ENCODE measurements at places on chromosomes 12 and 14.
A peak's percentile ranks its signal among the peaks of the same experiment; 100 is the strongest.

GRCh38 chr14:104805326-104805678, 4.4 kb downstream of the ZBTB42 start:
- DNase-seq = no peak

- DNase-seq = peak; percentile 62
Measured at GRCh38 chr14:52068615-52069306, at the start of gene NID2. Gene NID2, minus strand, starts transcription at chr14:52069059. Its CDS starts 65 bp downstream, at chr14:52068994.

- no peak for DNase-seq
Measured at GRCh38 chr12:131221061-131221956, 267.6 kb downstream of the ADGRD1 start.

DNA sequence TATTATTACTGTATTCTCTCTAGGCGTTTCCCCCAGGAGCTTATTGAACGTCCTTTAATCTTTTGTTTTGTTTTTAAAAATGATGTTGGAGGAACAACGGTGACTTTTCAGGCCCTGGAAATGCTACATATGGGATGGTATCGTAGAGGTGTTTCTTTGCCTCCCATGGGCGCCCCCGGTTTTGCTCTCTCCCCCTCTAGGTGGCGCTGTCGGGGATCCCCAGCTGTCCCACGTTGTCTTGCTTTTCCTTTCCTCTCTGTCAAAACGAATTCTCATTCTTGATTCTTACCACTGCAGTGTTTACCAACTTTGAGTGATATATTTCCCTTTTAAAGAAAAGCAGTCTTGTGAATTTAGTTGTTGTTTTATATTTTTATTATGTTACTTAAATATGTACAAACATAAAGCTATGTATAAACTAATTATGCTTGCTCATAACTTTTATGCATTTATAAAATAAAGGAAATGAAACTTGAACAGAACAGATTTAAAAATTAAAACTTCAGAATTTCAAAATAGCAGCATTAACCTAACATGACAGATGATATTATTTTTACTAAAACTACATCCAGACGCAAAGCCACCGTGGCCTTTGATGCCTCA, 171.9 kb downstream of the RGS6 start:
- peak; percentile 74 for DNase-seq

DNA sequence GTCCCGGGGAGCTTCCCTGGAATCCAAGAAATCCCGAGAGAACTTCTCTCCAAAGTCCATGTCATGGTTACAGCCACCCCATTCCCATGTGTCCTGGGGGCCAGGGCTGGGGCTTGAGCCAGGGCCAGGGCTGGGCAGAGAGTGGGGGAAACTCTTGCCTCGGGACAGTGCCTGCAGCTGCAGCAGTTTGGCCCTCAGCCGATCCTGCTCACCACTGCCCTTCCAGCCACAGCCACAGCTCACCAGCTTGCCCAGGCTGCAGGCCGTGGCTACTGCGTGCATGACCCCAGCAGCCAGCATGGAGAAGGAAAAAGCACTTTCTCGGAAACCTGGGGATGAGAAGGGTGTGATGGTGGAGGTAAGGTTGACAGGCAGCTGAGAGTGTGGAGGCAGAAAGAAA, 3.5 kb downstream of the WNT10B start:
- no peak for DNase-seq

- no peak for DNase-seq
Measured at GRCh38 chr12:29844667-29845066, 60.9 kb upstream of the TMTC1 start.

DNA sequence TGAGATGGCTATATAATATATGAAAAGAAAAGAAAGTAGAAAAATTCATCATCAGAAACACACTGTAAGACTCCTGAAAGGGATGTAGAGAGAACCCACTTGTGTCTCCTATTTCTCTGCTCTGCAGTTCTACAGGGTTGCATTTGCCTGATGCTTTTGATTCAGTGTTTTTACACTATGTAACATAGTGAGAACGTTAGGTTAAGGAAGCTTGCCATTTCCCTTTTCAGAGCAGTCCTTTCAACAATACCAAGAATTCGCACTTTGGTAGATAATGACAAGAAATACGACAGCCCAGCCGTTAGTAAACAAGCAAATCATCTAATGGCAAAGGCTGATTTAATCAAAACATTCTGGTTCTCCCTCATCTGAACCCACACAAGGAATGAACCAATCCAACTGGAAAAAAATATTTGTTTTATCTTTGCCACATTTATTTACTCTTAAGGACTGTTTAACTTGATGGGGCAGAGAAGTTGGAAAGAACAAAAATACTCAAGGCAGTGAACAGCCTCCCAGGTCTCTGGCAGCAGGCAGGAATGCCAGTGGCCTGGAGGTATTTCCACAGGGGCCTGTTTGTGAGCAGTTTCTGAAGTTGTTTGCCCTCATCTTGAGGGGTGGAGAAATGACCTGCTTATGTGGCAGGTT, 30.8 kb upstream of the SOCS2 start:
- DNase-seq = no peak

DNA sequence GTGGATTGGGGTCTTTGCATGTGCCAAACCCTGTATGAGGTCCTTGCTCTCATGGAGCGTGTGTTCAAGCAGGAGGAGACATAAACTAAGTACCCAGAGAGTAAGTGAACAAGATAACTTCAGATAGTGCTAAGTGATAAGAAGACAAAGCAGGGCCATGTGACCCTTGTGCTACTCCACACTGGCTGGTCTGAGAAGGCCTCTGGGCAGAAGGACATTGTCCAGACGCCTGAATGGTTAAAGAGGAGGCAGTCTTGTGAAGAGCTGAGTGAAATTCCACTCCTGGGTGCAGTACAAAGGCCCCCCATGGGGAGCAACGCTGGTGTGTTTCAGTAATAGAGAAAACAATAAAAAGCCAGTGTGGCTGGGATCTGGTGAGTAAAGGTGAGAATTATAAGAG, 93.3 kb upstream of the RIC8B start:
- no peak for DNase-seq

DNA sequence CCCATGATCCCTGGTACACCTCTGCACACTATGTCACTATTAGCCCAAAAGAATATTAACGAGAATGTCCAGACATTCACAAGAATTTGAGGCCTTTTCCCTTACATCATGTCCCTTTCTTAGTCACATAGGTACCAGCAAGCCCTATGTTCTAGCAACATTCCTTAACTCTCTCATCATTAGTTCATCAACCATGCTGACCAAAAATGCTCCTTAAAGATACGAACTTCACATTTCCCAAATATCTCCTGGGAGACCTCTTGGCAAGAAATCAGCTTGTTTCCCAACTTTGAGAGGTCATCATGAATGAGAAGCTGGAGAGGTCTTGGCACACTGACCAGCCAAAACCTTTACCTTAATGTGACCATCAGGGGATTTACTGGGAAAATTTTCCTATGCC, 4.6 kb downstream of the SALL2 start:
- DNase-seq = no peak

GRCh38 chr12:96948782-96949181, 41.7 kb downstream of the NEDD1 start:
- DNase-seq = no peak

- DNase-seq = no peak
Measured at GRCh38 chr12:7694556-7695236, 879 bp downstream of the GDF3 start.

DNA sequence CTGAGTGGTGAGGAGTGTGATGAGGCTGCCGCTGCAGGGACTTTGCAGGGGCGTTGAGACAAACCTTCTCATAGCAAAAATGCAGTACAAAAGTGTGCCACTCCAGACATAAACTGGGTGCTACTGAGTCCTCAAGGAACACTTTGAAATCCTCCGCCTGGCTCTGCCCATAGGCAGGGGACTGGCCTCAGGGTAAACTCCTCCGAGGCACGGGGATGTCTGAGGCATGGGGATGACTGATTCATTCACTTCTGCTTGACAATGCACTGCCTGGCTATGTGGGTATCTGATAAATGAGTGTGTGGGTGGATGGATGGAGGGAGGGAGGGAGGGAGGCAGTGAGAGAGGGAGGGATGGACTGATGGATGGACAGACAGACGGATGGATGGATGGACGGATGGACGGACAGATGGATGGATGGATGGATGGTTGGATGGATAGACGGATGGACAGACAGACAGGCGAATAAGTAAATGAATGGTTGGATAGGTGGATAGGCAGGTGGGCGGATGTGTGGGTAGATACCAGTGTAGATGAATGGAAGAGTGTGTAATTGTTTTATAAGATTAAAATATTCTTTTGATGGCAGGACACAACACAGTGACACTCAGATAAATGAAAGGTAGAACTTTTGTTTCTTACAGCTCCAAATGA, 2.1 kb upstream of the BDKRB2 start:
- DNase-seq = no peak

- DNase-seq = no peak
Measured at GRCh38 chr14:30805284-30805683, 69.1 kb upstream of the COCH start.

- no peak for DNase-seq
Measured at GRCh38 chr14:58824106-58824505, 186.3 kb downstream of the DACT1 start.

GRCh38 chr12:62730649-62731048, 204.3 kb downstream of the PPM1H start:
- DNase-seq = no peak

DNA sequence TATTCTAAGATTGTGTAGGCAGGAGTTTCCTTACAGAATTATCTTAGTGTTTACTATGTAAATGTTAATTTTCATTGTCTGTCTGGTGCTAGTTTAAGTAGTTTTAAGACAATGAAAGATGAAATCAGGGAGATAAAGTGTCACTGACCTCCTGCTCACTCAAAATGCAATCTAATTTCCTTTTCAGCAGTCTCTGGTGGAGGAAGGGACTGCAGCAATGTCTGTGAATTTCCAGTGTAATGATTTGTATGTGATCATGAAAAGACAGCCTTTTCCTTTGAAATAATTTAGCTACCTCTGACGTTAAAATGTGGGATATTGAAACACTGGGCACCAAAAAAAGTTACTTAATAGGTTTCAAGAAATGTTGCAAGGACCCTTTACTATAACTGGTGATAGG, 779.7 kb upstream of the FLRT2 start:
- DNase-seq = no peak

DNA sequence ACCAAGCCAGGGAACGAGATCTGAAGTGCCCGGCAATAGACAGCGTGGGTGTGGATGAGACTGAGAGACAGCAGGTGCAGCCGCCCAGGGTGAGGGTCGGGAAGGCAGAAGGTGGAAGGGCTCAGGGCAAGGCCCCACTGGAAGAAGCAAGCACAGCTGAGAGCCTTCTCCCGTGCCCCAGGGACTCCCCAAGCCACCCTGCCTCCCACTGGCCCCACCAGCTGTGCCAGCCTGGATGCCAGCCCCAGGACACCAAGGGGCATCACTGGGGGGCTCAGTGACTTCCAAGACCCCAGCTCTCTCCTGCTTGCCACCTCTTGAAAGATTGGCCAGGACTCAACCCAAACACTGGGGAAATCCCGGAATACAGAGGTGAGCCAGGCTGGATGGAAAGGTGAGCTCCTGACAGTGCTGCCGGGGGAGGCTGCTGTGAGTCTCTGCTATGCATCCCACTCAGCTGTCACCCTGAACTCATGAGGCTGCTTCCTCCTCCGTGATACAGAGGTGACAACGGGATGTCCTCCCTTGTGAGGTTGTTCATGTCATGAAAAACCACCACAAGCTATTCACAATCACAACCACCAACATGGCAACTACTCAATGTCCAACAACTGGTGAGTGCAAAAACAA, 13.8 kb downstream of the TESC start:
- DNase-seq = no peak

GRCh38 chr12:12585115-12585863, 22.6 kb upstream of the DUSP16 start:
- no peak for DNase-seq

DNA sequence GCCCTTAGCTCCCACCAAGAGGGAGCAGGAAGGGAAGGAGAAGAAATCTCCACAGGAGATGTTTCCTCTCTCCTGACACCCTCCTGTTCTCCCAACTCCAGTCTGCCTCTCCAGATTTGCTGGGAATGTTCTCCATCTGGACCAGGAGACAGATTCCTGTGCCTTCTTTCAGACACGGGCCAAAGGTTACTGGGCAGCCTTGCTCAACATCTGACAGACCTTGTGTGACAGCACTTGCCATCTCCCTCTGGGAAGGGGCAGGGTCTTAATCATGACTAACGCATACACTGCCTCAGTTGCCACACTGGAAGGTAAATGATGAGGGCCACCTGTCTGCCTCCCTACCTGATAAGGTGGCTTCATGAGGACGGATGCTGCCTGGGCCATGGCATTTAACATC, 2.5 kb upstream of the TTC7B start:
- DNase-seq = no peak

DNA sequence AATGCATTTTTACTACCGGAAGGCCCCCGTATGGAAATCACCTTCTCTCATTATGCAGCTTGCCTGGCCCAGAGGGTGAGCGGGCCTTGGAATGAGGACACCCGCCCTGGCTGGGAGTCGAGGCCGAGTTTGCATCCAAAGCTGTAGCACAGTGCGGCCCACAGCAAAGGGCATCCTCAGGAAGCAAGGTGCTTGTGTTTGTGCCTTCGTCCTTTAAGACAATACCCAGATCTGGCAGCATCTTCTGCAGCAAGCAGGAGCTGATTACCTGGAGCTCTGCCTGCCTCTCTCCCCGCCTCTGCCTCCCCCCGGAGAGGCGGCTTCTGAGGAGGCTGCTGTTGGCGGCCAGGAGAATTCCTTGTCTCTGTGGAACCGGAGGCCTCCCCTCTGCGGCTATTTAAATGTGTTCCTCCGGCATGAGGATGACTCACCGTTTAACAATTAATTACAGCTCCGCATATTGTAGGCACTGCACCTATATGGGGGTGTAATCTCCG, 145.3 kb downstream of the CACNA1C start:
- no peak for DNase-seq

- no peak for DNase-seq
Measured at GRCh38 chr12:54641554-54641953, 6.6 kb downstream of the DCD start.

GRCh38 chr12:27907766-27908165, 64.8 kb downstream of the PTHLH start:
- no peak for DNase-seq

- DNase-seq = peak; percentile 45
Measured at GRCh38 chr12:62192180-62192902, 67.9 kb upstream of the USP15 start.

GRCh38 chr12:130335517-130336392, 1.9 kb upstream of the PIWIL1 start:
- DNase-seq = no peak

DNA sequence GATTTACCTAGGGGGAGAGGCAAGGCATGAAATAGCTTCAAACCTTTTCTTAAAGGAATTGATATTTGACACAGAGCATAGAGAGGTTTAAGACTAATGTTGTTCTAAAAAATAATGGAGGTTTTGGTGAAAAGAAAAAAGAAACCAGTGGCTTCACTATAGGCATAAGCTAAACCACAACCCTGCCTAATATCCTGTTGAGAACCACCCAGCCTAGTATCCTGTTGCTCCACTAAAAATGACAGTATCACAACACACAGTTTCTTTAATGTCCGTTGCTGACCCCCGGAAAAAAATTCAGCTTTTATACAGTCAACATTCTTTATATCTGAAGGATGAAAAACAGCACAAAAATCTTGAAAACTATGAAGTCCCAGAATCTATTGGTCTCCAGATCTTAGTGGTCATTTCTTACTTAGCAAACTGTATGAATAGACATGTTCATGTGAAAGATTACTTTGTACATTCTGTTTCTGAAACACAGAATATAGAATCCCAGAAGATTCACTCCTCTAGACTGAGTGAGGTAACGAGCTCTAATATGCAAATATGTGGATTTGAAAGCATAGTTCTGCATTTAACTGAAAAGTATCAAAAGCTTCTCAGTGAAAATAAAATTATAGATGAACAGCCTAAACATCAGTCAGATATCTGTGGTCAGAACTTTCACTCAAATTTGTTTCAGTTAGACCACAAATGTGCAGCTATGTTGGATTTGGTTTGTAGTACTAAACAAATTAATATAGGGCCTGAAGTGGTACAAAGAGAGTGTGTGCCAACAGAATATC, 40.5 kb downstream of the GALC start:
- DNase-seq = no peak
